ENCODE measurements at places on chromosomes 1 and 21.

DNA sequence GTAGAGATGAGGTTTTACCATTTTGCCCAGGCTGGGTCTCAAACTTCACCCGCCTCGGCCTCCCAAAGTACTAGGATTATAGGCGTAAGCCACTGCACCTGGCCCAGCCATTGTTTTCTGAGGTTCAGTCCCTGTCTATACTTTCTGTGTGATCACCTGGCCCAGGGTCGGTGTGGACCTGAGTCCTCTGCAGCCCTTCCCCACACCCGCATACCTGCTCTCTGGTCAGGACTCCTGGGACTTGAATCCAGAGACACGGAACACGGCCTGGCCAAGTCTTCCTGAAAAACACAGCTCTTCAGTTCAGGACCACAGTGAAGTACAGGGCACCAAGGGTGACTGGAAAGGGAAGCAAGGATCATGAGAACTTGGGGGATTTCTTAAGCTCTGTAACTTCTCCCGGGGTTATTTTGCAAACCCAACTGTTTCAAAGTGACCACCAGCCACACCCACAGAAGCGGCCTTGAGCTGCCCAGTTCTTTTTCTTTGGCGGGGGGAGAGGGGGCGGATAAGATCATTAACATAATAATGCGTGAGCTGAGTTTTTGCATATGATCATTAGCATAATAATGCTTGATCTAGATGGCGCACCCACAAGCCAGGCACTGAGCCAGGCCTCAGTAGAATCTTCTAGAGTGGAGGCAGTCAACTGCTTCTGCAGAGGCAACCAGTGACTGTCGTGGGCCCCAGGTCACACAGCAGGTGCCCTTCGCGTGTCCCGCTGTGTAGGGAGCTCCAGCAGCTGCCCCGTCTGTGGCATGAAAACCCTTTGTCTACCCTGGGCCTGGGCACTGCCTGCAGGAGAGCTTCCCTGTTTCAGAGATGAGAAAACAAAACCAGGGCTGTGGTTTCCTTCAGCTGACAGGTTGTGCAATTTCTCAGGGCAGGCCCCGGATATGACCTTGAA lies 1.7 kb upstream of the NADK start:
- peak; percentile 54 for DNase-seq

DNA sequence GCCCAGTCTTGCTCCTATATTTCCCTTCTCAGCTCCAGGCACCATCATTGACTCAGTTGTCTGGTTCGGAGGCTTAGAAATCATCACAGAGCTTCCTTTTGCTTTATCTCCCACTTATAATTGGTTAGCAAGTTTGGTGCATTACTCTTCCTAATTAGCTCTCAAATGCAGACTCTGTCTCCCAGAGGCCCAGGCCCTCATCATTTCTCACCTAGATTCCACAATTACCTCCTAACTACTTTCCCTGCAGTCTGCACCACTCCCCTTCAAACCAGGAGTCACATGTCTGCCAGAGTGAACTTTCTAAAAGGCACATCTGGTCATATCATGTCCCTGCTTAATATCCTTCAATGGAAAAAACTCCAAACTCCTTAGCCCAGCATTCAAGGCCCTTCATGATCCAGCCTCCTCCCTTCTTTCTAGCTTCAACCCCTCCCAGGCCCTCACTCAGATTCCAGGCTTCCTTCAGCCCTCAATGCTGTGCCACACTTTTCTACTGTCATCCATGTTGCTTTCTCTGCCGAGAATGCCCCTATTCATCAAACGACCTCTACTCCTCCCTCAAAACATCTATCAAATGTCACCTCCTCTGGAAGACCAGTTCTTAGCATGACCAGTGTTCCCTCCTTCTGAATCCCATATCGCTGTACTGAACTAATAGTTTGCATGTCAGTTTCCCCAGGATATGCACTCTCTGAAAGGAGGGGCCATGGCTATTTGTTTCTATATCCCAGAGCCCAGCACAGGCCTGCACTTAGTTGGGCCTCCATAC lies 30.7 kb downstream of the SYT2 start:
- DNase-seq: no peak

- no peak for DNase-seq
Measured at GRCh38 chr1:153366261-153366660, 8.6 kb downstream of the S100A9 start.

DNA sequence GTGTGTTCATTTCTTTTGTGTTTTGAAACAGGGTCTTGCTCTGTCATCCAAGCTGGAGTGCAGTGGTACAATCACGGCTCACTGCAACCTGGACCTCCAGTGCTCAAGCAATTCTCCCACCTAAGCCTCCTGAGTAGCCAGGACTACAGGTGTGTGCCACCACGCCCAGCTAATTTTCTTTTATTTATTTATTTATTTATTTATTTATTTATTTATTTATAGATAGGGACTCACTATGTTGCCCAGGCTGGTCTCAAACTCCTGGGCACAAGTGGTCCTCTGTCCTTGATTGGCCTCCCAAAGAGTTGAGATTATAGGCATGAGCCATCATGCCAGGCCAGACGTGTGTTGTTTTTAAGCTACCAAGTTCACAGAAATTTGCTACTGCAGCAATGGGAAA lies 43.8 kb upstream of the TLR5 start:
- DNase-seq: no peak

DNA sequence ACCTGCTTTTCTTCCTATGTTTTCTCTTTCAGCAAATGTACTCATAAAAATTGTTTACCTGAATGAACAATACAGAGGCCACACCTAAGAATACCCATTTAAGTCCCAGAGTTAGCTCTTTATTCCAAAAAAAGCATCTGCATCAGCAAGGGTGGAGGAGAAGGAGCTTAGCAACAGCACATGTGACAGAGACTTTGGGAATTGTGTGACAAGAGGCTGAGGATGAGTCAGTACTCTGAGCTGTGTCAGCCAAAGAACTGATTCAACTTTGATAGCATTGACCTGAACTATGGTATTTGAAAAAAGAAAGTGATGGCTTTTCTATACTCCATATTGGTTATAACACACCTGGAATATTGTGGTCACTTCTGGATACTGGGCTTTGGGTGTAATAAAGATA lies 162.7 kb downstream of the ZNF648 start:
- DNase-seq: no peak

DNA sequence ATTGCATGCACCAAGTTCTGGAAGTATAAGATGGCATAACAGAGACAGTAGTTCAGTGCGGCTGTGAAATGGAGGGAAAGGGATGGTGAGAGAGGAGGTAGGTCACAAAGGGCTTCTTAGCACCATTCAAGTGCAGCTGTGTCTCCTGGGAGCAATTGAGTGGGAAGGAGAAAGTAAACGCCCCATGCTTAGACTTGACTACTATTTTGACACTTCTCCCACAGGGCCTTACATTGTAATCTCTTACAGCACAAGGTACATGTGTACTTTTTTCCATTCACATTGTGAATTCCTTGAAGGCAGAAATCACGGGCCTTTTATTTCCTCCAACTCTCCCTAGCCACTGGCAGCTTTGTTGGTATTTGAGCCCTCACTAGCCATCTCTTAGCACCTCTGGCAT lies 239.6 kb upstream of the FOXD3 start:
- DNase-seq: no peak

GRCh38 chr21:42495765-42496119 lies 282 bp downstream of the RSPH1 start:
- DNase-seq: no peak

GRCh38 chr21:39198800-39199199 lies 15.5 kb upstream of the PSMG1 start:
- no peak for DNase-seq

DNA sequence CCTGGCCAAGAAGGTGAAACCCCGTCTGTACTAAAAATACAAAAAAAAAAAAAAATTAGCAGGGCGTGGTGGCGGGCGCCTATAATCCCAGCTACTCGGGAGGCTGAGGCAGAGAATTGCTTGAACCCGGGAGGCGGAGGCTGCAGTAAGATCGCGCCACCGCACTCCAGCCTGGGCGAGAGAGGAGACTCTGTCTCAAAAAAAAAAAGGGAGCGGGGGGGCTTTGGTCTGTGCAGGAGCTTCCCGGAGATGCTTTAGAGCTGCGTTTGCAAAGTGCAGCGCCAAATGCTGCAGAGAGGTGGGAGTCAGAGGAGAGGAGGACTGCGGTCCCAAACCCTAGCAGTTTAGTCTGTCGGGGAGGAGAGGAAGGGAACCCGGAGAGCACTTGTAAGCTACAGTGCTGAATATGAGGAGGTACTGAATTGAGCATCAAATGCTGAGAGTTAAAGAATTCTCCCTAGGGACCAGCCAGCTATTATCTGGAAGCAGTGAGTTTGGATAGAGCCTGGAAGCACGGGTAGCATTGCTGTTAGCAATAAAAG lies 569 bp downstream of the FALEC start:
- no peak for DNase-seq

DNA sequence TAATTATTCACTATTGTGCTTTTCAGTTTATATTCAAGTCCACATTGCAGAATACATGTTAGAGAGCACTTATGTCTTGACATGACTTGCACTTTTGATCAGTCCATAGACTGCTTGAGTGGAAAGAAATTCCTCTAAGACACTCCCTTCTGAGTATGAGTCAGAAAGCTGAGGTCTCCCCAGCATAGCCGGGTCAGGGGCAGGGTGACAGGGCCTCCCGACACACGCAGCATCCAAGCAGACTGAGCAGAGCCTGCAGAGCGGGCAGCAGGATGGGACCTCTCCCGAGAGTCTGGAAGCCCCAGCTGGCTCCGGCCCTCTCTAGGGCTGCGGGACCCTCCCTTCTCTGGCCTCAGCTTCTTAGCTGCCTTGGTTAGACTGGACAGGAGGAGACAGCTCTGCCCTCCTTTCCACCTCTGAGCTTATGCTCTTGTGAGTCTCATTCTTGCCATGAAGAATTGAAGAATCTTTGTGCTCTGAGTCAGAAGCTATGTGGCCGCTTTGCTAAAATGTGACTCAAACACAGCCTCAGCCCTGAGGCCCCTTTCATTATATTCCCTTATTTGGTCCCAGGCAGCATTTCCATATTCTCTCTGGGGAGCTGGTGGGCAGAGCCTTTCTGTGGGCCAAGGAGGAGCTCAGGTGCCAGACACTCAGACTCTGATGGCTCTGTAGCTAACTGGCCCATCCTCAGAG lies 11.2 kb upstream of the CAPN2 start:
- peak; percentile 29 for DNase-seq

GRCh38 chr1:153842006-153842471 lies 66.8 kb downstream of the SLC27A3 start:
- no peak for DNase-seq

DNA sequence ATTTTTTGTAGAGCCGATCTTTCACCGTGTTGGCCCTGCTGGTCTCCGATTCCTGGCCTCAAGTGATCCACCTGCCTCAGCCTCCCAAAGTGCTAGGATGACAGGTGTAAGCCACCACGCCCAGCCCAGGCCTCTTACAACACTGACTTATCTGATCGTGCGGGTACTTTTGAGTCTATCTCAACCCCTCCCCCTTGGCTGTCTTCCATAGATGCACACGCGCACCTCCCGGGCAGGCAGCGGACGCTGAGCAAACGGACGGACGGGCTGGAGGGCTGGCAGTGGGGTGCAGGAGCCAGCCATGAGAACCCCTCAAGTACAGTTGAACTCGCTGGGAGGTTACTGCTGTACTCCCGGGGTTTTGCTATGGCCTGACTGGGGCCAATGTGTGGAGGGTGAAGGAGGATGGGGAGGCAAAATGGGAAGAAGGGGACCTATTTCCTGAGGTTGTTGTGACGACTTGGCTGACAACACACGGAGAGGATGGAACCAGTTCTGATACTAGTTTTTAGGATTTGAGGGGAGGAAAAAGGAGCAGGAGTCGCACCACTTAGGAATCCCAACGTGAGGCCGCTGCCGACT lies 959 bp downstream of the CD58 start:
- peak; percentile 63 for DNase-seq

DNA sequence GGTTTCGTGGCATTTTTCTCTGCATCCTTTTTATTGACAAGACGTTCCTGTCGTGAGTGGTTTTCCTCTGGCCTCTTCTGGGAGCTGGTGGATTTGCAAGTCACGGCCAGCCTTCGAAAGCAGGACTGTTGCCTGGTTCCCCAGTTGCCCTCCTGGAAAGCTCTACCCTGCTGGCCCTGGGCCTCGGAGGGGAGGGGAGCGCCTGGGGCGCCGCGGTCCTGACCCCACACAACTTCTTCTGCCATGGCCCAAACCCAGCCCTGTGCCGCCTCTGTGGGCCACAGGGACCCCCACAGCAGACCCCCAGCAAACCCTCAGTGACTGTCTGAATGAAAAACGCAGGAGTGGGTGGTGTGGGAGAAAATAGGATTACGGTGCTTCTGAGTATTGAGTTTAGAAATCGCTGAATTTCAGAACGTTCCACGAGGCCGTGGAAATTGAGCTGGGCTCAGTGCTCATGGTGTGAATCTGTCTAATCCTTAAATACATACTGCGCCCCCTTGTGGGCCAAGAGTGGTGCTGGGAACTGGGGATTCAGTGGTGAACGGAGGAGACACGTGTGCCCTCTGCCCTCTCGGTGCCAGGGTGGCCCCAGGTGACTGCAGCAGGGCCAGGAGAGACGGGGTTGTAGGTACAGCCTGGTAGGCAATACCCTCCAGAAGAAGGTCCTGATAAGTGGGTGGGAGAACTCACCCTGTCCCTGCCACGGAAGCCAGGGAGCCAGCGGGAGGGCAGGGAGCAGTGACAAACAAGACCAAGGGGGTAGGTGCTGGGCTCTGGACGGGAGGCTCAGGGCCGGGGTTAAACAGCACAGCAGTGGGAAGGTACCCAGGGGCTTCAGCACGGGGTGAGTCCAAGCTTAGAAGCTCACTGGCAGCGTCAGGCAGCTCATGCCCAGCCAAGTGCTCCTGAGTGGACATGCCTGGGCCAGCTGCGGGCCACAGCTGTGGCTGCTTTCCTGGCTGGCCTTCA lies 101.2 kb upstream of the COL6A1 start:
- DNase-seq: peak; percentile 71

- DNase-seq: no peak
Measured at GRCh38 chr1:178399177-178399728, 97.5 kb downstream of the CLEC20A start.

- DNase-seq: no peak
Measured at GRCh38 chr1:192878249-192878648, 69.4 kb downstream of the RGS2 start.

DNA sequence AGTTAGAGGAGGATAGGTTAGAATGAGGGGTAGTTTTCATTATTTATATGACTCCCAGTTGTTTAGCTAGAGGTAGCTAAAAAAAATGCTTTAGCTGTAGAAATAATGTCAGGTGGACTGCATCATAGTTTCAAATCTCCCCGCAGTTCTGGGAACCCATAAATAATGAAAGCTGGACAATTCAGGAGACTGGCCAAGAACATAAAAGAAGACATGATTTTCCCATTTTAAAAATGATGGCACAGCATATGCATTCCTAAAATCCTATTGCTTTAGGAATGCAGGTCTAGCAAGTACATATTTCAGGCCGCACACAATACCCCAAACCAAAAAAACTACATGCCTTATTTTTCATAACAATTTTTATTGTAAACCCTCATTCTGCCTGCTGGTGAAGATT lies 143.3 kb downstream of the CTH start:
- no peak for DNase-seq

GRCh38 chr1:177849579-177850290 lies 120.1 kb downstream of the SEC16B start:
- DNase-seq: no peak

DNA sequence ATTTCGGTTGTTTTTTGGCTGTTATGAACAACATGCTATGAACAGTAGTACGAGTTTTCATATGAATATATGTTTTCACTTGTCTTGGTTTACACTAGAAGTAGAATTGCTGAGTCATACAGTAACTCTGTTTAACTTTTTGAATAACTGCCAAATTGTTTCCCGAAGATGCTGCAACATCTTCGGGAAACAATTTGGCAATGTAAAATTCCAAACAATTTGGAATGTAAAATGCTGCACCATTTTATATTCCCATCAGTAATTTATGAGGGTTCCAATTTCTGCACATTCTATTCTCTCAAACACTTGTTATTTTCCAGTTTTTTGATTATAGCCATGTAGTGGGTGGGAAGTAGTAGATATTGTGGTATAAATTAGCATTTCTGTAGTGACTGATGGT lies 11.6 kb downstream of the PCBP3 start:
- DNase-seq: no peak
